ENCODE measurements at places on chromosomes 7 and 10.

GRCh38 chr7:151484971-151485707 lies 34.6 kb downstream of the RHEB start:
- no peak for DNase-seq

- DNase-seq, result no peak
Measured at GRCh38 chr7:105940109-105940508, 23.0 kb upstream of the CDHR3 start.

DNA sequence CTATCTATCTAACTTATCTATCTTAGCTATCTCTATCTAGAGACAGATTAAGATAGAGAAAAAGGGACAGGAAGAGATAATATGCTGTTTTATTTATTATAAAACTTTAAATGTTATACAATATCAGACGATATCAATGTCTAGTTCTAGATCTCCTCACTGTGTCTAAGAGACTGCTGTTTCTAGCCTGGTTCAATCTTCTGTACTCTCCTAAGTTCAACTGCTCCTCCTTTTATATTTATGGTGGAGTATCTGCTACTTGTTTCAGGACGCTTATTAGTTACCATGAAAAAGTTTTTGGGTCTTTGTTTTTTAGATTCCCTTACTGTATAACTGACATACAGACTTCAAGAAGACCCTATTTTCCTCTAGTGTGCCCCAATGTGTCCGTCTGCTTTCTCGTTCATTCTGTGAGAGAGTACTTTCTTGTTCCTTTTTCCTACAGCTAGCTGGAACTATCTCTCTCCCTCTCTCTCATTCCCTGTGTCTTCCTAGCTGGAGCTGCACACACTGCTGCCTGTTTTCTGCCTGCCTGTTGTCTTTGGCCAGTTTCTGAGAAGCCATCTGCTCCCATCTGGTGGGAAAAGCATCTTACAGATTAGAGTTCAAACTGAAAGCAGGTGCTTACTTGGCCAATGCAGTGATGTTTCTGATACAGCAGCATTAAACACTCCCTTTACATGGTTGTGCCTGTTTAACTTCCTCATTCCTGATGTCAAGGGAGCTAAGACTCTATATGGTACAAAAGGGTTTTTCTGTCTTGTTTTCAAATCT lies 49.4 kb upstream of the ARL4A start:
- no peak for DNase-seq

GRCh38 chr7:128041203-128041602 lies 10.0 kb upstream of the LRRC4 start:
- no peak for DNase-seq

GRCh38 chr7:34453150-34453549 lies 204.9 kb upstream of the NPSR1 start:
- no peak for DNase-seq

DNA sequence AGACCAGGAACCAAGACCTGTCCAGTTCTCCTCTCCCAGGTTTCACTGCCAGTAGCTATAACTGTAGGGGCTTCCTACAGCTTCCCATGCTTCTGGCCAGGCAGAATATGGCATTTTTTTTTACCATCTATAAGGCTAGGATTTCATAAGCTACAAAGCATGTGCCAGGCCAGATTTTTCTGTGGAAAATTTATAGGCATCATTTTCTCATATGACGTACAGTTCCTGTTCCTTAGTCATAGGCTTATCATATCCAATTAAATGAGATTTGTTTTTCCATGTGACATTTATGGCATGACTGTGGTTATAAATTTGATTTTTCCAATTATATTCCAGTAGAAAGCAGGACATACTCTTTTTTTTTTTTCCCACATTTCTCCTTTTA lies 208.6 kb upstream of the NPY start:
- DNase-seq, result no peak

- DNase-seq, result peak; percentile 3
Measured at GRCh38 chr7:43834463-43835251, 34.7 kb downstream of the MRPS24 start.

- no peak for DNase-seq
Measured at GRCh38 chr10:14782691-14783363, 8.1 kb upstream of the FAM107B start.

- no peak for DNase-seq
Measured at GRCh38 chr7:148265896-148266295, 324.7 kb upstream of the C7orf33 start.

- DNase-seq, result no peak
Measured at GRCh38 chr10:93165367-93165766, 91.7 kb downstream of the CYP26A1 start.

GRCh38 chr10:86520871-86521677 lies 518 bp downstream of the WAPL start:
- no peak for DNase-seq

- no peak for DNase-seq
Measured at GRCh38 chr7:1981878-1982230, 250.9 kb downstream of the MAD1L1 start.

DNA sequence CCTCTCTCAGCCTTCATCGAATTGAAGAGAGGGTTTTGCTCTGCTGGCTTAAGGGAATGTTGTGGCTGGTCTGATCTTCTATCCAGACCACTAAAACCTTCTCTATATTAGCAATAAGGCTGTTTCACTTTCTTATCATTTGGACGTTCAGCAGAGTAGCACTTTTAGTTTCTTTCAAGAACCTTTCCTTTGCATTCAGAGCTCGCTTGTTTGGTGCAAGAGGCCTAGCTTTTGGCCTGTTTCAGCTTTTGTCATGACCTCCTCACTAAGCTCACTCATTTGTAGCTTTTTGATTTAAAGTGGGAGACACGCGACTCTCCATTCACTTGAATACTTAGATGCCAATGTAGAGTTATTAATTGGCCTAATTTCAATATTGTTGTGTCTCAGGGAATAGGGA lies 3.9 kb downstream of the MPP7 start:
- no peak for DNase-seq

GRCh38 chr10:104417637-104418292 lies 64.1 kb downstream of the CFAP58 start:
- no peak for DNase-seq

GRCh38 chr7:96416116-96416515 lies 94.2 kb upstream of the SLC25A13 start:
- DNase-seq, result no peak

- DNase-seq, result no peak
Measured at GRCh38 chr7:11613292-11613930, 218.6 kb downstream of the THSD7A start.

DNA sequence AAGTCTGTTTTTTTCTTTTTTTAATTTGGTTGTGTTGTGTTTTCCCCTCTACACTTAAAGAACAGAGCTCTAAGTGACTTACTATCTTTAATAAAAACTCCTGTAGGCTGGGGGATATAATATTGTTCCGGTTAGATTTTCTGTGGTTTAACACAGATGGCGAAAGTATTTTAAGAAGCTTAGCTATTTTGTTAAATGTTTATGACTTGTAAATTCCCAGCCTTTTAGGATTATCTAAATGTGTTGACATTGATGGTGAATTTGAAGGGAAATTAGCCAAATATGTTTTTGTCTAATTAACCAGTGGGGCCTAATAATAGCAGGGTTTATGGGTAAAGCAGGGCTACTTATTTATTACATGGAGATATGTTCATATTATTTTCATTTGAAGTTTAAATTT lies 538.5 kb downstream of the INHBA start:
- DNase-seq, result no peak

DNA sequence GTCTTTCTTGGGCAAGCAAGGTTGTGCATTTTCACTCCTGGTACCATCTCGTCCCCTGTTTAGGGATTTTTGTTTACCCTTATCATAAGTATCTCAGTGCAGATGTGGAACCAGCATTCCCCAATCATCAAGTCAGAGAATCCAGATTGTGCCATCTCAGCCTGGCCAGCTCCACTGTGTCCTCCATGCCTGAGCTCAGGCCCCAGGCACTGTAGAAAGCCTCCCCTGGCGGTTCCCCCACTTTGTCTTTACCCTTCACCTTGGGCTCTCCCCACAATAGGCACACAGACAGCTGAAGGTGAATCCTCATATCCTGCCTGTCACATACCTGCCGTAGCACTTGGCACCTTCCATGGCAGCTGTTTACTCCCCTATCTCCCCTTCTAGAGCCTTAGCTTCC lies 264.7 kb upstream of the NFE2L3 start:
- DNase-seq, result no peak

- DNase-seq, result no peak
Measured at GRCh38 chr7:130444751-130445407, 4.1 kb upstream of the CEP41 start.

DNA sequence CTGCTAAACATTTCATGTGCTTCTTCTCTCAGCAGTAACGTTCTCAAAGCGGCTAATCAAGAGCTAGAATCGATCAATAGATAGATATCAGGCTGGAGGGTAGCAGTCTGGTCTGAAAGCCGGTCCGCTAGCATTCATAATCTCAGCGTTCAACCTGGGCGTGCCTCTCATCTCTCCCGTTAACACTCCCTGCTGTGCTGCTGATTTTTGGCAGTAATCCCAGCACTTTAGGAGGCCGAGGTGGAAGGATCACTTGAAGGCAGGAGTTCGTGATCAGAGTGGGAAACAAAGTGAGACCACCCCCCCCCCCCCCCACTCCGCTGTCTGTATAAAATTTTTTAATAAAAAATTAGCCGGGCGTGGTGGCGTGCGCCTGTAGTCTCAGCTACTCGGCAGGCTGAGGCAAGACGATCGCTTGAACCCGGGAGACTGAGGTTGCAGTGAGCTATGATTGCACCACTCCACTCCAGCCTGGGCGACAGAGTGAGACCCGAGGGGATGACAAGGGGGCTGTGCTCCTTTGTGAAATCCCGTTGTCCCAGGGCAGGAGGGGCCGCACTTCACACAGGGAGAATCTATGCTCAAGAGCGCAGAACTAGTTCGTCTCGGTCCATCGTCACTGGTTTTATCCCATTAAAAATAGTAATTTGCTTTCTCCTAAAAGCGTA lies 624 bp upstream of the CEP55 start:
- DNase-seq, result no peak

- DNase-seq, result no peak
Measured at GRCh38 chr7:30838008-30838407, 66.8 kb downstream of the MINDY4 start.

DNA sequence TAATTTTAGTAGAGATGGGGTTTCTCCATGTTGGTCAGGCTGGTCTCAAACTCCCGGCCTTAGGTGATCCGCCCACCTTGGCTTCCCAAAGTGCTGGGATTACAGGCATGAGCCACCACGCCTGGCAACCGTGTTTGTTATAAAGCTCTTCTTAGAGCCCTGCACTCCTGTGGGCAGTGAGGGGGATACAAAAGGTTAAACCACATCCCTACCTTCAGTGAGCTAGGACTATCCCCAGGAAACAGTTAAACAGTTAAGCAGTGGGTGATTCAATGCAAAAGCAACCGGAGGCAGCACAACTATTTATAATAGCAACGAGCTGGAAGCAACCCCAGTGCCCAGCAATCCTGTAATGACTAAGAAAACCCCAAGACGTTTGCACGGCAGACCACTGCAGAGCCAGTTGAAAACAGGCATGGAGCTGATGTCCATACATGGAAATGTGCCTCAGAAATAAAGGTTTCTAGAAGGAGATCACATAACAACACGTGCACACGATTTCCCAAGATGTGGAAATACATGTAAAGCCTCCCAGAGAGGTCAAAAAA lies 107.2 kb upstream of the LYZL2 start:
- DNase-seq, result no peak

- DNase-seq, result no peak
Measured at GRCh38 chr10:30188101-30188500, 128.7 kb upstream of the JCAD start.

GRCh38 chr7:152674860-152675758 lies 832 bp downstream of the XRCC2 start:
- DNase-seq, result no peak

DNA sequence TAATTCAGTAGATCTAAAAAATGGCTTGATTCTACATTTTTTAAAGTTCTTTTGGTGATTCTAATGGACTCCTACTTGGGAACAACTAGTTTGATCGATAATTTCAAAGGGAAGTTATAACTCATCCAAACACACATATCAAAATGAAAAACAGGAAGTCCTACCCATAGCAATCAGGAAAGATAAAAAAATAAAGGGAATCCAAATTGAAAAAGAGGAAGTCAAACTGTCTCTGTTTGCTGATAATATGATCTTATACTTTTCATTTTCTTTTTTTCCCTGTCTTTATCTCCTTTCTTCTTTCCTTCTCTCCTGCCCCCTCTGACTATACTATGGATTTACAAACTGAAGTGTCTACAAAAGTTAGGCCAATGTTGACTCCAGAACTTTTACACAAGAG lies 118.8 kb downstream of the IQUB start:
- DNase-seq, result no peak

- DNase-seq, result no peak
Measured at GRCh38 chr7:53151496-53151895, 116.1 kb downstream of the POM121L12 start.

DNA sequence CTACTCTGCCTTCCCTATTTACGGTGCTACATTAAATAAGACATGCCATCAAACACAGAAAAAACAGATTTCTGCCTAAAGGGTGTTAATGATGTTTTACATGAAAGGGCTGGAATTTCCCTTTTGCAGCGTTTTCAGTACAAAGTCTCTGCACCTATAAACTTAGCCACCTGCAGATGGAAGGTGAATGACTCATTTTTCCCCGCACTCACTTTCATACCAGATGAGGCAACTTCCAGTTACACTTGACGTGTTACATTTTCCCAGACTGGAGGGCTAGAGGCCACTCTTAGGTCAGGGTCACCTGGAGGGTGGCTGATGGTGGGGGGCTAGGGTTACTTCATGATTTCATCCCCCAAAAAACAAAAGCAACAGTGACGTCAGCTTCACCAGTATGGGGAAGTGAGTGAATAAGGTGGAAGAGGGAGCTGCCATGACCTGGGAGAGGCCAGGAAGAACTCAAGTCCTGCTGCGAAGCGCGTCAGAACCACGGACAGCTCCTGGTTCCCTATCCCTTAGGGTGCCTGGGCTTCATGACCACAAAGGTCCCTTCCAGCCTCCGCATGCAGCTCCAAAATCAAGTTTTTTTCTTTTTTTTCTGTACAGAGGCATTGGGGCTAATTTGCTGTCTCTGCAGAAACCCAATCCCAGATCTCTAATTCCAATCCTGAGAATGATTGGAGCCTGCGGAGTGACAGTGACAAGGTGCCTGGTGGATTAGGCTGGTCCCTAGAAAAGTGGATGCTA lies 94.0 kb downstream of the ADARB2 start:
- DNase-seq, result no peak

- DNase-seq, result no peak
Measured at GRCh38 chr7:95871075-95871848, 98.9 kb downstream of the DYNC1I1 start.

GRCh38 chr7:99392046-99392445 lies 16.4 kb downstream of the PDAP1 start:
- no peak for DNase-seq

- DNase-seq, result no peak
Measured at GRCh38 chr10:86256690-86257315, 109.8 kb downstream of the GRID1 start.

- no peak for DNase-seq
Measured at GRCh38 chr10:78747401-78748234, 321.1 kb upstream of the ZMIZ1 start.

GRCh38 chr10:21078410-21079329 lies 181.6 kb upstream of the NEBL start:
- DNase-seq, result no peak

- peak; percentile 9 for DNase-seq
Measured at GRCh38 chr10:33335801-33336581, 1.5 kb upstream of the NRP1 start.
